ENCODE measurements at places on chromosomes 4 and X. TPM values are rescaled to one million over a fixed set of nuclear protein-coding genes. Genes with fewer than 3 reads are reported as not detected.

- DNase-seq, result peak; percentile 74
Measured at GRCh38 chrX:55907968-55908607, 190.5 kb downstream of the RRAGB start.

GRCh38 chr4:7623468-7623867 is 188.7 kb upstream of the PSAPL1 start:
- DNase-seq, result no peak

DNA sequence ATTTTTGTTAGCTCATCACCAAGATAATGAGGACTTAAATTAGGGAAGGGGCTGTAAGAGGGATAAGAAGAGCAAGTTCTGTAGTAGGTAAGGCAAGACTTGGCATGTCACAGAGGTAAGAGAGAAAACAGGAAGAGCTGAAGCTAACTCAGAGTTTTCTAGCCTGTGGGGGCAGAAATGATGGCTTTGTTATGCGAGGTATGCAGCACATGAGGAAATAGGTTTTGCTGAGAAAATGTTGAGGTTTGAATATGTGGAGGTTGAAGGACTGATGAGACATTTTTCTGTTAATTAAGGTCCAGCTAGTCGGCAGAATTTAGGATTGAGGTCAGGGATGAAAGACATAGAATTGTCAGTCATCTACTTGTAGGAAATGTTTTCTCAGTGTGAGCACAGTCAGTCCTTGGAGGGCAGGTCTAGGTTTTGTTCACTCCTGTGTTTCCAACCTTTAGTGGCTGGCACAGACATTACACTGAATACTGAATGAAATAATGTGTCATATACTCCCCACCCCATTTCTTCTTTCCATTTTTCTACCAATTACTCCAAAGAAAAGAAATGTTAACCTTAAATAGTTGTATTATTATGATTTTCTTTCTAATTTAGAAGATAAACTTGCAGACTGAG is 154.0 kb upstream of the AADAT start:
- no peak for DNase-seq

DNA sequence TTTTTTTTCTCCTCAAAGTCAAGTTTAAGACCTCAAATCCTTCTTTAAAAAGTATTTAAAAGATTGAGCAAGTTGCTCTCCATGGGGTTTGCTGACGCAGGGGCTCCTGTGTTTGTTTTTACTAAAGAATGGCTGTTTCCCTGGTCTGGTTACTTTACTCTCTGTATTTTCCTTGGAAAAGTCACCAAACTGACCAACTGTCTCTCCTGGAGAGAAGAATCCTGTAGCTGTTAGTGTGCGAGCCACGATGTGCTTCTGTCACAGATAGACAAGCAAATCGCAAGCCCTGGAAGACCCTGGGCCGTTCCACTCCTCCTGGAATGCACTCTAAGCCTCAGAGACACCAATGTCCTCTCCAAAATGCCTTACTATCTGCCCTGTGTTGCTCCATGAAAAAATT is 212.1 kb downstream of the CHIC2 start:
- no peak for DNase-seq

DNA sequence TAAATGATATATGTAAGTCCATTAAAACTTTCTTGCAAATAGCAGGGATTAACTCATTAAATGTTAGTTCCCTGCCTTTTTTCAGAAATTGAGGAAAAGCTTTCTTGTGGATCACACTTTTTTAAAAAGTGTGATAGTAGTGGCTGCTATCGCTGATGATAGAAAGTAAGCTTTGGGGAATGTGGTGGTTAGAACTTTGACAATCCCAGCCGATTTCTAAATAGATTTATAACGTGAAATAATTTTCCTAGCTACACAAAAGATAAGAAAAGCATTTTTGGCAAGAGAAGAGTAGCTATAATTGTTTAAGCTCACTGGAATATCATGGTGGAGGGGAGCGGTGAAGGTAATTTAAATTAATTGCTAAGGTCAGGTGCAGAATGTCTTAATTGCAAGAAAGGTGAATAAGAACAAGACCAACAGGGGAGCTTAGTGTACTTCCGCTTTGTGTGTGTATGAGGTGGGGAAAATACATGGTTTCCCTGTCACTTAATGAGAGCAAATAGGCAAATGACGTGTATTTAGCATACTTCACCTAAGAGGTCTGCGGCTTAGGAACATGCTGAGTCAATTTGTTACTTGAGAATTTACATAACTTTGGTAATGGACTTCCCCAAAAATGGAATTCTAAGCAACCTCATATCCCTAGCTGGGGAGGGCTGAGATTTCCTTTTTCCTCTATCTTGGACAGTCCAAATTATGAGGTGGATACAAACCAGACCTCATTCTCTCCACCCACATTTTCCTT is 11.7 kb upstream of the IL21 start:
- peak; percentile 13 for DNase-seq

DNA sequence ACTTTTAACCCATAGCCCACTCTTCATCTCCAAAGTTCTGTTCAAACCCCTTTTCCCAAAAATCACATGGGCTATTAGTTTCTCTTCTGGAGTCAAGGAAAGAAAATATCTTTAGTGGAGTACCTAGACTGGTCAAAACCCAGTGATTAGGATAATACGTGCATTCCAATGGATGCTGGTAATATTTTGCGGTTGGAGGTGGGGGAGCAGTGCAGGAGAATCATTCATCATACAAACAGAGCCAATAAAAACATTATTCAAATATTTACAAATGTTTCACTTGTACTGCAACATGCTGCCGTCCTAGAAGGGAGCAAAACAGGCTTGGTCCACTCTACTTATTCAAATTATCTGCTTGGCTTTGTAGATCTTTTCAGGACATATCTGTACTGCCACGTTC is 57.2 kb upstream of the RAB9B start:
- DNase-seq, result no peak

DNA sequence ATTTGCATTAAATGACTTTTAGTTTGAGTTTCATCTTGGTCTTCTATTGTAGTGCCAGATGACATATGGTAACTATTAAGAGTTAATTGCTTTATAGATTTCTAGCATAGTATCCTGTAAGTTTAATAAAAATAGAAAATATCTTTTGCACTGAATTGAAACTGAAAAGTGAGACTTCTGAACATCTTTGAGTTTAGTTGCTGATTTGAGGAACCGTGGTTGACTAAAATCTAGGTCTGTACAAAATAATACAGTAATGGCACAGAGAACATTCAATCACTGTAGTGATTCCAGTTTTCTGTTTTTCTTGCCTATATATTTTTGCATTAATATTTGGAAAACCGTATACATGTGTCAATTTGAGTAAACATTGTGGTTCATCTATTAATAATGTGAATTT is 60.7 kb downstream of the SPATA4 start:
- no peak for DNase-seq

The POLR2B gene
- total RNA-seq, result 186 TPM

The SEPSECS gene
- 12.6 TPM for total RNA-seq

The PTPN13 gene
- total RNA-seq, result 32.8 TPM

The GAGE13 gene
- total RNA-seq, result not detected
